ENCODE measurements at places on chromosomes 2 and 18. TPM values are rescaled to one million over a fixed set of nuclear protein-coding genes. Genes with fewer than 3 reads are reported as not detected.
A peak's percentile ranks its signal among the peaks of the same experiment; 100 is the strongest.

GRCh38 chr2:15940661-15941480 lies 521 bp downstream of the MYCN start:
- no peak for DNase-seq

DNA sequence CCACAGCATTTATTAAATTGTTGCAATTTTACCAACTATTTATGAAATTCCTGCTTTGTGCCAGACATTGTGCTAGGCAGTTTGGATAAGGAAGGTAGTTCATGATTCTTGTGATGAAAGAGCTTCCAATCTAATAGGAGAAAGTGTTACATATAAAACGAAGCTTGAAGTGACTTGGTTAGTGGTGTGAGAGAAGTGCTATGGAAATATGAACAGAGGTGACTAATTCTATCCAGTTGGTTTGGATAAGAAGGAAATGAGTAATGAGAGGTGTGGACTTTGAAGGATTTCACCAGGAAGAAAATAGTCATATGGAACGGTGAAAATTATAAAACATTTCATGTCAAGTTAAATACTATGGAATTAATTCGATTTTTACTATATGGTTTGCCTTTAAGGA lies 48.6 kb downstream of the EML6 start:
- DNase-seq: peak; percentile 85

HOXD4 gene
- polyA plus RNA-seq: not detected

- DNase-seq: no peak
These were observed 25.7 kb upstream of the KCNJ13 start for GRCh38 chr2:232802091-232802490.

GRCh38 chr2:20141056-20141762 lies 83.7 kb downstream of the SDC1 start:
- peak; percentile 96 for DNase-seq

RND3 gene
- 363 TPM for polyA plus RNA-seq

SPDYA gene
- 0.06 TPM for polyA plus RNA-seq

- DNase-seq: peak; percentile 9
These were observed 181.5 kb upstream of the ID2 start for GRCh38 chr2:8500124-8501054.

DNA sequence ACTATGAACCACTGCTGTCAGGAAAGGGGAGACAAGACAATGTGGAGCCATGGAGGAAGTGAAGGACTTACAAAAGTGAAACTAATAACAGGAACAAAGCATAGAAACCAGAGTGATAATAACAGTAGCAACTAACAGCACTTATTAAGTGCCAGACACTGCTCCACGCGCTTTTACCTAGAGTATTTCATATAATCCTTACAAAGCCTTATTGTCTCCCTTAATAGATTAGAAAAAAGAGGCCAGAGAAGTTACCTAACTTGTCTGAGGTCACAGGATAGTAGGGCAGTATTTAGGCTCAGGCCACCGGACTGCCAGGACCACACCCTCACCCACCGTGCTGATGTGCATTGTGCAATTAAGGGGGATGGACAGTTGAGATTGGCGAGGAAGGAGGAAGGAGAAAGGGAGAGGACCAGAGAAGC lies 98.6 kb upstream of the NFU1 start:
- DNase-seq: no peak

- DNase-seq: no peak
These were observed 97.2 kb downstream of the MYO5B start for GRCh38 chr18:50097702-50098101.

DNA sequence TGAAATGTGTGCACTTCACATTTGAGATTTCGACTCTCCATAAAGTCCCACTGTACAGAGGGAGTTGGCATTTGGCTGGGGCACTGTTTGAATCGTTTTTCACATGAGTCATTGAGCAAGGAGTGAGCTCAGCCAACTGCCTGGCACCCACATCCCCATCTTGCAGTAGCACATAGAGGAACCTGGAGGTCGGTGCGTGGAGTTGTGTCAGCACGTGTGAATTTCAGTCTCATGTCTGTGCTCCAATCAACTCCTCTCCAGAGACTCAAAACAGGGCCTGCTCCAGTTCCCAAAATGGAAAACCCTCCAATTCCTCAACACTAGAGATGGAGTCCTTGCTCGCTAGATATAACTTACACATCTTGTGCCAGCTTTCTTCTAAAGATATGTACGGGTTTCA lies 126.8 kb upstream of the CAPN13 start:
- no peak for DNase-seq

GRHL1 gene
- 0.69 TPM for polyA plus RNA-seq

DNA sequence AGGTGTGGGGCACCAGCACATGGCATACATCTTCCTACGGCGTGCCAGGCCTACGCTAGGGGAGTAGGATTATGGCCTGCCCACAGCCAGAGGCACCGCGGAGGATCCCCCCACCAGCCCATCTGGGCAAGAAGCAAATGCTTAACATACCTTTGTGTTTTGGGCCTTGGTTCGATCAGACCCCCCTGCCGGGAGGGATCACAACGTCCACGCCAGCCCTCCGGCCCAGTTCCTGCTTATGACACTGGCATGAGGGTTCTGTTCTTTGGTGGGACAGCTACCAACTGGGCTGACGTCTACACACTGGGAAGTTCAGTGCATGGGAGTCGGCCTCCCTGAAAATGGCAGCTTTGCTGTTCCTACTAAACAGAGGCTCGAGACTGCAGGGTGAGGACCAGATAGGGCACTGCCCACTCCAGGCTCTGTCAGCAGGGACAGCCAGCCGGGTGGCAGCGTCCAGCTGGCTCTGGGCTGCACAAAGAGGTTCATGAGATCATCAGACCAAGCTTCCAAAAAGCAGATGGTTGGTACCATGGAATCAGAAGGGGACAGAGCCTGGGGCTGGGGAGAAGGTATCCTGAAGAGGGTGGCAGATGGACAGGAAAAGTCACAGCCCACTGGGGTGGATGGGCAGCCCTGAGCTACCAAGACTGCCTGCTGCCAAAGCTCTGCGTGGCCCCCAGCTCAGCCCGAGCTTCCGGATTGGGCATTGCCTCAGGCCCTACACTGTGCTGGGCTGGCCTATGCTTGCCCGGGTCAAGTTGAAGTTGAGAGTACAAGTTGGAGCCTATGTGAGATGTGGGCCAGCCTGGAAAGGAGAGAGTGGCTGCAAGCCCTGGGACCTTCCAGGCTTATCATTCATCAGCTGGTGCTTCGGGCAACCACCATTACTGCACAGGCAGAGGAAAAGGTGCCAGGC lies 61.7 kb upstream of the TEX51 start:
- no peak for DNase-seq

ASB18 gene
- not detected for polyA plus RNA-seq

- no peak for DNase-seq
These were observed 31.4 kb upstream of the IGFBP2 start for GRCh38 chr2:216601632-216602409.

TMEM247 gene
- not detected for polyA plus RNA-seq

GALNT5 gene
- polyA plus RNA-seq: 51.5 TPM

DNA sequence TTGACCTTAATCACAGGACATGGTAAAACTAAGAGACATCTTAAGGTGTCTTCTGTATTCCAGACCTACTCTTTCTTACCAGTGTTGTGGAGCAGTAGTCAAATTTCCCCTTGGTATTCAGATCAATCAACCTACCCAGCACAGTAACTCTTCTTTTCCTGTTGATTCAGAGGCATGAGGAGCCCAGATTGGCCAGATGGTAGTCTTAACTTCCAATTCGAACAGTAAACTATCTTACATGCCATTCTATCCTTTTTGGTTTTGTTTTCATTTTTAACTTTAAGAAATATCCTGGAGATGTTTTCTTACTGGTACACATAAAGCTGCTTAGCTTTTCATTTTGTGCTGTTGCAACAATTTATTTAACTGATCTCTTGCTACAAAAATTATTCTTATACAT lies 630.3 kb upstream of the PKDCC start:
- DNase-seq: no peak

VWA3B gene
- polyA plus RNA-seq: not detected

DNA sequence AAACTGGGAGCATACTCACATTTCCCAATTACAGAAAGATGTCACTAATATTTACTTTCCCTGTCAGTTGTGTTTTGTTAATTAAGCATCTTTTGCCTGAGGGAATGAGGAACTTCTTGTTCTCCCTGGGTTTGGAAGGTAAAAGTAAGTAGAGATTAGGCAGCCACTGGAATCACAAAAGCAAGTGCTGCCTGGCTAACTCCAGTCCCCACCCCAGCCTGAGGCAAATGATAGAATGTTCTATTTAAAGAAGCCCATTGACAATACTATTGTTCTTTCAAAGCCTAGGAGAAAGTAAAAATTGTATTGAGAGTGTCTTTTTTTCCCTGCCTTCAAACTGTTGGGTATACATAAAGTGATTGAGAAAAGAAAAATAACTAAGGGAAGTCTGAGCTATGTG lies 93.8 kb downstream of the MBD2 start:
- no peak for DNase-seq

GRCh38 chr2:55400332-55400731 lies 19.3 kb downstream of the CCDC88A start:
- no peak for DNase-seq

- DNase-seq: no peak
These were observed 233.5 kb upstream of the RBBP8 start for GRCh38 chr18:22699629-22700028.

DNA sequence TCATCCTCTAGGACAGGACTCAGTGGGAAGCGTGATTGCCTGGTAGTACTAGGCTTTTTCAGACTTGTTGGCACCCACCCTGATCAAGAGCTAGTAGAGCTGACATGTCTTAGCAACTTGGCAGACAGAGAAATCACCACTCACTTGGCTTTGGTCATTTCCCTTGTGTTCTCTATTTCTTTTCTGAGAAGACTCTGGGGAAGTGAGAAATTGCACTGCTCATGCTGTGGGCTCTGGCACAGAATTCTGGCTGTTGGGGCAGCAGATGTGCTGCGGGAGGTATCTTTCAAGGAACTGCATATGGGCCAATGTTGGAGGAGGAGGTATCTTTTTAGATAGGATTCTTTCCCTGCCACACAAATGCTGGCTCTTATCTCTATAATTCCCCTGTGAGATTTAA lies 529.1 kb upstream of the MEX3C start:
- no peak for DNase-seq

DNA sequence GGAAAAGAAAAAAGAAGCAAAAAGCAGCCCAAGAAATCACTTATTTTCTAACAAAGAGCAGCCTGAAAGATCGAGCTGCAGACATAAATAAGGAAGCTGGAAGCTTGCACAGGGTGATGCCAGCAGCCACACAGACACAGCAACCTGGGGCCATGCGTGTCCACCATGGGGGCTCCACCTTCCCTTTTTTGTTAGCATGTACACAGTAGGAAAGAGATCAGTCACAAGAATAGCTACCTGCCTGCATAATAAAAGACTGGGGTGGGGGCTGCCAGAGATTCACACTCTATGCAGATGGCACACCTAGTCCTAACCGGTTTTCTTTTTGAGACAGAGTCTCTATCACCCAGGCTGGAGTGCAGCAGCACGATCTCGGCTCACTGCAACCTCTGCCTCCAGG lies 2.9 kb upstream of the CNOT11 start:
- no peak for DNase-seq

Measured in fibroblast of lung (primary cell).